Activated CD8-positive, alpha-beta T cell treated with anti-CD3 and anti-CD28 coated beads for 36 hours (primary cell): ENCODE measurements at places on chromosomes 4 and X. TPM values are rescaled to one million over a fixed set of nuclear protein-coding genes. Genes with fewer than 3 reads are reported as not detected.
A peak's percentile ranks its signal among the peaks of the same experiment; 100 is the strongest.

- peaks cover 2% of the 10 kb centered on the region for H3K36me3 ChIP-seq
- H3K4me1 ChIP-seq = peaks cover 3% of the 10 kb centered on the region
- no peak overlapping the region for H3K4me3 ChIP-seq
- no peak overlapping the region for H3K27ac ChIP-seq
- H3K27me3 ChIP-seq = no peaks in the 10 kb centered on the region
Observed at GRCh38 chrX:24956828-24957227, 58.9 kb downstream of the ARX start.

GRCh38 chrX:40043895-40044294 is 53.9 kb downstream of the BCOR start:
- peaks cover 19% of the 10 kb centered on the region for H3K4me1 ChIP-seq
- H3K4me3 ChIP-seq = no peak overlapping the region
- H3K27me3 ChIP-seq = no peaks in the 10 kb centered on the region

- DNase-seq = no peak
- H3K27me3 ChIP-seq = no peaks in the 10 kb centered on the region
- H3K27ac ChIP-seq = no peak overlapping the region
- H3K4me3 ChIP-seq = no peak overlapping the region
- no peaks in the 10 kb centered on the region for H3K36me3 ChIP-seq
Observed at GRCh38 chrX:132443196-132444135, 45.4 kb downstream of the MBNL3 start.

GRCh38 chr4:73234712-73235111 is 23.9 kb downstream of the ANKRD17 start:
- peaks cover 52% of the 10 kb centered on the region for H3K36me3 ChIP-seq
- H3K4me1 ChIP-seq = peaks cover 31% of the 10 kb centered on the region
- DNase-seq = no peak
- H3K4me3 ChIP-seq = no peak overlapping the region
- no peaks in the 10 kb centered on the region for H3K27me3 ChIP-seq

- DNase-seq = no peak
- H3K4me1 ChIP-seq = peaks cover 13% of the 10 kb centered on the region
- H3K27ac ChIP-seq = no peak overlapping the region
- no peaks in the 10 kb centered on the region for H3K36me3 ChIP-seq
- H3K27me3 ChIP-seq = peaks cover 5% of the 10 kb centered on the region
- no peak overlapping the region for H3K4me3 ChIP-seq
Observed at GRCh38 chr4:7981738-7982394, 42.2 kb upstream of the AFAP1 start.

DNA sequence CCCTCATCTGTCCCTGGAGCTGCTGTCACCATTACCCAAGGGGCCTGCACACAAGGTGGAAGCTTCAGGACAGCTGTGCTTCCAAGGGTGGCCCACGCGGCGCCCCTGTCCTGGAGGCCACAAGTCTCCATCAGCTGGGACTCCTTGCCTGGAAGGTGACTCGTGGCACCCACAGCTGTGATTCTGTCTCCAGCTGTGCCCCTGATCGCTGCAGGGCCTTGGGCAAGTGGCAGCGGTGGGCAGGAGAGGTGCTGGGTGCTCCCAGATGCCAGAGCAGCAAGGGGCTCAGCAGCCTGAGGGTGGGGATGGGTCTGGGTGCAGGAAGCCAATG is 9.0 kb upstream of the DUSP9 start:
- peaks cover 14% of the 10 kb centered on the region for H3K27me3 ChIP-seq
- H3K36me3 ChIP-seq = no peaks in the 10 kb centered on the region
- no peak overlapping the region for H3K4me3 ChIP-seq
- peaks cover 4% of the 10 kb centered on the region for H3K4me1 ChIP-seq
- no peak overlapping the region for H3K27ac ChIP-seq

DNA sequence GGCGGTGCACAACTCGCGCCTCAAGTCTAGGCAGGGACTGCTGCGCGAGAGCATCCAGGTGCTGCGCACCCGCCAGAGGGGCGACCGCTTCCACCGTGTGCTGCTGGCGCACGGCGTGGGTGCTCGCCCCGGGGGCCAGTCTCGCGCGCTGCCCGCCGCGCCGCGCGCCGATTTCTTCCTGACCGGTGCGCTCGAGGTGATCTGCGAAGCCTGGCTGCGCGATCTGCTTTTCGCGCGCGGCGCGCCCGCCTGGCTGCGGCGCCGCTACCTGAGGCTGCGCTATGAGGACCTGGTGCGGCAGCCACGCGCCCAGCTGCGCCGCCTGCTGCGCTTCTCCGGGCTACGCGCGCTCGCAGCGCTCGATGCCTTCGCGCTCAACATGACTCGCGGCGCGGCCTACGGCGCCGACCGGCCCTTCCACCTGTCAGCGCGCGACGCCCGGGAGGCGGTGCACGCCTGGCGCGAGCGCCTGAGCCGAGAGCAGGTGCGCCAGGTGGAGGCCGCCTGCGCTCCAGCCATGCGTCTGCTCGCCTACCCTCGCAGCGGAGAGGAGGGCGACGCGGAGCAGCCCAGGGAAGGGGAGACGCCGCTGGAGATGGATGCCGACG is 1.3 kb downstream of the CHST7 start:
- DNase-seq = peak; percentile 35
- H3K4me1 ChIP-seq = peaks cover 42% of the 10 kb centered on the region
- peaks cover 3% of the 10 kb centered on the region for H3K27me3 ChIP-seq
- H3K36me3 ChIP-seq = no peaks in the 10 kb centered on the region

DNA sequence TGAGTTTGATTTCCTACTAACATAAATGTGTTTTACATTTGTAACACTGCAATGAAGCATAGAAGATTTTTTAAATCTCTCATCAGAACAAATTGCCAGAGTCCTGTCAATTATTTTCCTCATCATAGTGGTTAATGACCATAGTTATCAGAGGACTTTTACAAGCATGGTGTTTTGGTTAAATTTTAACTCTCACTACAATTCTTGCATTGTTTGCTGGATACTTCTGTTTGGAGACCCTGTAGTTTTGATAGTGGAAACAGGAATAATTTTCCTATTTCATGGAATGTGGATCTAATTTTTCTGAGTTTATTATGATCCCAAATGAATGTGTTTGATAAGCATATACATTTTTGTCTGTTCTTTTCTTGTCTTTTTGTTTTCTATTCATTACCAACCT is 16.8 kb downstream of the NIPAL1 start:
- DNase-seq = no peak
- peaks cover 15% of the 10 kb centered on the region for H3K36me3 ChIP-seq
- H3K4me1 ChIP-seq = peaks cover 63% of the 10 kb centered on the region
- no peak overlapping the region for H3K4me3 ChIP-seq

- no peaks in the 10 kb centered on the region for H3K36me3 ChIP-seq
- H3K4me1 ChIP-seq = no peaks in the 10 kb centered on the region
- DNase-seq = no peak
- H3K27ac ChIP-seq = no peak overlapping the region
Observed at GRCh38 chr4:80313627-80314026, 21.9 kb upstream of the CFAP299 start.

DNA sequence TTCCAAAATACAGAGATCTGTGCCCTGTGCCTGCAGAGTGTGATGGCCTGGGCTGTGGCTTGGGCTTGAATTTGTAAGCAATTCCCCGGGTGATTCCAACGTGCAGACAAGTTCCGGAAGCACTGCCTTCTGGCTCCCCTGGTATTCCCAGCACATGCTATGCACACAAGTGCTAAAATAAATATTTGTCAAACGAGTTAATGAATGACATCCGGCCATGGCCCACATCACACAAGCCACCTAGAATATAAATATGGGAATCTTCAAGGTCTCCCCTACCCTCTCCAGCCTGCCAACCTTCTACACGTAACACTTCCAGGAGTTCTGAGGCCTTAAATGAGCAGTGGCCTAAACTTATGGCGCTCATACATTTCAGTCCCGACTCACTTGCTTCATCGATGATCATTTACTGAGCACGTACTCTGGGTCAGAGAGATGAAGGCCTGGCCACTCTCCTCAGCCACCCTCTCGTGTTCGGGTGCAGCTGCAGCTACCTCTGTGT is 21.3 kb downstream of the DCTD start:
- peaks cover 69% of the 10 kb centered on the region for H3K36me3 ChIP-seq
- no peaks in the 10 kb centered on the region for H3K27me3 ChIP-seq
- H3K4me3 ChIP-seq = no peak overlapping the region
- no peak for DNase-seq
- H3K27ac ChIP-seq = no peak overlapping the region

DNA sequence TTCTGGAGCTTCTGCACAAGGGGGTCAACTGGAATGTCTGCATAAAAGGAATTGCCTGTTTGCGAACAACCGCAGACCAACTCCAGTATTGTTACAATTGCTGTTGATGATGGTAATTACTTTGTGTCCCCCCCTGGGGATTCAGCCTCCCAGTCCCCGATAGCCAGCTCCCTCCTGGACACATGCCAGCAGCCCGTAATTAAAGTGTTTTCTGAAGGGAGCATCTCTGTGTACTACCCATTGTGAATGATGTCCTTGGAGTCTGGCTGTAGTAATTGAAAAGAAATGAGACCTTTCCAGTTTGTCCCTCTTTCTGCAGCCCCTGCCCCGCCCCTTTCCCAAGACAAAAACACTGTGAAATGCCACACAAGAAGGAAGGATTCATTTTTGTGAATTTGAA is 377.1 kb upstream of the LCORL start:
- DNase-seq = no peak
- H3K27me3 ChIP-seq = peaks cover 1% of the 10 kb centered on the region
- no peak overlapping the region for H3K27ac ChIP-seq
- H3K36me3 ChIP-seq = no peaks in the 10 kb centered on the region

DNA sequence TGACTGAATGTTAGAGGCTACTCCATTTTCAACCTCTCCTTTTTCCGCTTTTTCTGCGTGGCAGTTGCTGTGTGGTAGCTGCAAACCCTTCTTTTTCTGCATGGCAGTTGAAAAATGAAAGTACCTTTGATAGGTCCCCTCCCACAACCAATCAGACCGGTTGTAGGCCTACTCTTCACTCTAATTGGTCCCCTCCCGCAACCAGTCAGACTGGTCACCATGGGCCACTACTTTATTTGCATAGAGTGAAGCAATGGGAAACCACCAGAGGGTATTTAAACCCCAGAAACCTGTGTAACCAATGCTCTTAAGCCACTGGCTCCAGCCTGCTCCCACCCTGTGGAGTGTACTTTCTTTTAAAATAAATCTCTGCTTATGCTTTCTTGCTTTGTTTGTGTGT is 877.8 kb downstream of the FAM133A start:
- H3K4me3 ChIP-seq = no peak overlapping the region
- H3K36me3 ChIP-seq = no peaks in the 10 kb centered on the region
- no peaks in the 10 kb centered on the region for H3K27me3 ChIP-seq
- DNase-seq = no peak
- H3K27ac ChIP-seq = no peak overlapping the region

- H3K4me3 ChIP-seq = no peak overlapping the region
- peaks cover 14% of the 10 kb centered on the region for H3K4me1 ChIP-seq
- H3K27ac ChIP-seq = no peak overlapping the region
Observed at GRCh38 chr4:84493092-84493850, 5.8 kb downstream of the NKX6-1 start.

DNA sequence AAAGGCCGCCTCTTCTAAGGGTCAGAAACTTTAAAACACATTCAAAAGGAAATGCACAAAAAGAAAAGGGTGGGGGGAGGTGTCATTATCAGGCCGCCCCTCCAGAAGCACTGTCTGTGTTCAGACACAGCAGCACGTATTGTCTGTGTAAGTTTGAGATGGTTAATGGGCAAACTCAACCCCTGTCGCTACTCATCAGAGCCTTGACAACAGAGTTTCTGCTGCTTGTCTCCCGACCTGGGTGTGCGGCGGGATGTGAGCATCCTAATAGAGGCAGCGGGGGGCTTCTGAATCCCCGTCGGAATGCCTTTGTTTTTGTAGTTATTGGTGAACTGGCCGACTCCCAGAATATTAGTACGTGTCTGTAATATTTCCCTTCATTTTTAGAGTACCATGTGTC is 158.9 kb downstream of the DCTD start:
- no peak overlapping the region for H3K4me3 ChIP-seq
- no peaks in the 10 kb centered on the region for H3K36me3 ChIP-seq
- peaks cover 8% of the 10 kb centered on the region for H3K27me3 ChIP-seq
- H3K27ac ChIP-seq = no peak overlapping the region
- H3K4me1 ChIP-seq = no peaks in the 10 kb centered on the region

GRCh38 chr4:82780752-82781231 is 17.8 kb downstream of the SCD5 start:
- no peaks in the 10 kb centered on the region for H3K4me1 ChIP-seq
- H3K27ac ChIP-seq = no peak overlapping the region
- no peaks in the 10 kb centered on the region for H3K27me3 ChIP-seq
- no peak for DNase-seq
- H3K4me3 ChIP-seq = no peak overlapping the region

GRCh38 chr4:140862177-140862442 is 105.9 kb upstream of the TBC1D9 start:
- H3K36me3 ChIP-seq = no peaks in the 10 kb centered on the region
- H3K4me1 ChIP-seq = no peaks in the 10 kb centered on the region
- H3K4me3 ChIP-seq = no peak overlapping the region
- H3K27me3 ChIP-seq = peaks cover 11% of the 10 kb centered on the region

GRCh38 chrX:30241724-30242415 is at the start of gene MAGEB4:
MAGEB4 (plus strand) TSS chrX:30242000; CDS start chrX:30242136, 136 bp downstream.
- H3K4me3 ChIP-seq = no peak within 1 kb of the TSS
- H3K4me1 ChIP-seq = no peaks in the 10 kb centered on the region
- no peaks in the 10 kb centered on the region for H3K27me3 ChIP-seq
- H3K36me3 ChIP-seq = no peaks in the 10 kb centered on the region

DNA sequence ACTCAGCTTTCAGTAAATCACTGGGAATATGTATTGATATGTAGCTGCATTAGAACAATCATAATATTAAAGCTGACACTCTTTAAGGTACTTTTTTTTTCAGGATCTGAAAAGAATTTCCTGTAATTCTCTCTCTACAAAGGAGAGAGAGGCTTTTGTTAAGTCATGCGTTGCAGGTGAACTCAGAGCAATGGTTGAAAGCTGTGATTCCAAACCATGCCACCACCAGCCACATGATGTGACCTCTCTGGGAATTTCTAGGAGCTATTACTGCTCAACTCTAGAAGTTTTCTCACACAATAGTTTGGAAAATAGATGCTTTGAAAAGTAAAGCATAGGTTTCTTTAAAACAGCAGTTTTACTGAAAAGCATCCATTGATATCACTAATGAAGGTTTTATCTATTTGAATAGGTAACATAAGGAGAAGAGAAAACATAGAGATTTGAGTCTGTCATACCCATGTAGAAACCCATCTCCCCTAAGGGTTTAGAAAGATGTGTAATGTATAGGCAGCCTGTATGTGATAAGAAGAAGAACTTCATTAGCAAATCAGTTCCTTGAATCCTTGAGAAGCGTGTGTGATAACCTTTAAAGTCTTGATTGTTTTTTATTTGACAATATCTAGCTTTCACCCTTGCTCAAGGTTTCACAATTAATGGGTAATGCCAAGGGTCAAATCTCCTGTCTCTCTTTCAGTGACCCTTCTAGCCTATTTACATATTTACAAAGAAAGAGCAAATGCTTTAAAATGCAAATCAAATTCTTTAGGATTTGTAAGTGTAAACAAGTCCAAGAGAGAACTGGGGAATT is 161.0 kb upstream of the ANKRD50 start:
- H3K27ac ChIP-seq = no peak overlapping the region
- H3K36me3 ChIP-seq = no peaks in the 10 kb centered on the region
- H3K4me1 ChIP-seq = no peaks in the 10 kb centered on the region
- H3K27me3 ChIP-seq = no peaks in the 10 kb centered on the region
- no peak overlapping the region for H3K4me3 ChIP-seq
- DNase-seq = no peak

The RASSF6 gene
- total RNA-seq = not detected

The MAGEB3 gene
- not detected for total RNA-seq

The TMPRSS11D gene
- total RNA-seq = not detected

The TKTL2 gene
- not detected for total RNA-seq

The ANXA3 gene
- 0.63 TPM for total RNA-seq

The GIMD1 gene
- not detected for total RNA-seq

The XAGE2 gene
- not detected for total RNA-seq
